Aorta (tissue), 5 donors: ENCODE measurements at places on chromosomes 2 and 18. TPM values are rescaled to one million over a fixed set of nuclear protein-coding genes. Genes with fewer than 3 reads are reported as not detected.

Gene OR6B2
- total RNA-seq, result not detected

DNA sequence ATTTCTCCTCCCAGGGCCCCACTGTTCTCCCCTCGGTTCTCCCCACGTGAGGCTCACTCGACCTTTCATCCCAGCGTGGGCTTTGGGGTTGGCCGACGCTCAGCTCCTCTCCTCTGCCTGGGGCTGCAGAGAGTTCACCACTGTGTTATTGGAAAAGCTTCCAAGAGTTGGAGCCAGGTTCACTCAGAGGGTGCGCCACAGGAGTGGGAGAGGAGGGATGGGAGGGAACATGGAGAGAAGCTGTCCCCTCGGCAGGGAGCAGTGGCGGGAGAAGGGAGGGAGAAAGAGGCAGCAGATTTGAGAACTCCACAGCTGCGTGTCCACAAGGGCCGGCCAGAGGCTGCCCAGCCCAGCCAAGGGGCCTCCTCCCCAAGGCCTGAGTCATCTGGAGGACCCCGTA lies 197.1 kb upstream of the SMAD2 start:
- DNase-seq, result no peak

Gene RSAD2
- total RNA-seq, result 8.9 TPM

DNA sequence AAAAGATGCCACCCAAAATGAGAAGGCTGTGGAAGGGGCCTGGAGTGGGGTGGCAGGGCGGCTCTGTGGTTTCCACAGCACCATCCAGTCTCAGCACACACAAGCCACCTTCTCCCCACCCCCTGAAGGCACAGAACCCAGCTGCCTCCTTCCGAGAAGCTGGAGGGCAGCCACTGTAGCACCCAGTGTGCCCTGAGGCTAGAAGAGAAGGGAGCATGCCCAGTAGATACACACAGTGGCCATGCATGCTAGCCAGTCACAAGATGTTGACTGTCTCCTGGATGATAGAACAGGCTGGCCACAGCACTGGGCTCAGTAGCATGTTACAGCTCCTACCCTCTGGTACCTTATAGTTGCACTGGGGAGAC lies 148.9 kb upstream of the EPAS1 start:
- DNase-seq, result no peak
